H1 (cell line): ENCODE measurements at places on chromosomes 6 and 20. TPM values are rescaled to one million over a fixed set of nuclear protein-coding genes. Genes with fewer than 3 reads are reported as not detected.

Gene ZNF512B
- polyA plus RNA-seq, result 7.3 and 10.6 TPM in 2 replicates

Gene CHRNA4
- polyA plus RNA-seq, result 4.3 and 5.0 TPM in 2 replicates

Gene SIRPB2
- not detected in 2 replicates for polyA plus RNA-seq

Gene TGM2
- polyA plus RNA-seq, result 0.86 and 1.5 TPM in 2 replicates

Gene TINAG
- polyA plus RNA-seq, result not detected in 2 replicates

Gene STMND1
- polyA plus RNA-seq, result not detected in 2 replicates

Gene HNF4A
- 0.03 TPM in 1 of 2 replicates, not detected in the other for polyA plus RNA-seq

Gene CGA
- not detected in 2 replicates for polyA plus RNA-seq

Gene KIF25
- polyA plus RNA-seq, result 1.5 and 2.5 TPM in 2 replicates

Gene GNMT
- 3.4 and 4.3 TPM in 2 replicates for polyA plus RNA-seq

Gene COL9A3
- polyA plus RNA-seq, result 21.7 and 39.7 TPM in 2 replicates

Gene HDGFL1
- not detected in 2 replicates for polyA plus RNA-seq

Gene HLA-DQB2
- not detected in 2 replicates for polyA plus RNA-seq

Gene ANGPT4
- 0.25 and 0.33 TPM in 2 replicates for polyA plus RNA-seq

Gene SNRNP48
- polyA plus RNA-seq, result 4.3 and 7.7 TPM in 2 replicates

Gene INSM1
- polyA plus RNA-seq, result 0.86 and 1.4 TPM in 2 replicates

Gene VGLL2
- polyA plus RNA-seq, result 0.09 TPM in 1 of 2 replicates, not detected in the other

Gene CFAP61
- polyA plus RNA-seq, result 0.08 and 0.29 TPM in 2 replicates

Gene RAB44
- 0.02 and 0.03 TPM in 2 replicates for polyA plus RNA-seq

Gene SGK2
- 0.21 and 0.58 TPM in 2 replicates for polyA plus RNA-seq

Gene IL17A
- not detected in 2 replicates for polyA plus RNA-seq

Gene C20orf202
- polyA plus RNA-seq, result 0.11 and 0.12 TPM in 2 replicates

Gene REM1
- polyA plus RNA-seq, result 0.05 TPM in 2 replicates

Gene RSPO3
- polyA plus RNA-seq, result 0.02 TPM in 1 of 2 replicates, not detected in the other

Gene PPP1R14C
- polyA plus RNA-seq, result 0.13 and 0.30 TPM in 2 replicates

Gene HLA-G
- 3.2 and 4.2 TPM in 2 replicates for polyA plus RNA-seq

Gene NOX3
- not detected in 2 replicates for polyA plus RNA-seq

Gene CRISP2
- polyA plus RNA-seq, result 0.06 and 0.13 TPM in 2 replicates

Gene PERP
- polyA plus RNA-seq, result 21.0 and 21.4 TPM in 2 replicates

Gene C6orf58
- not detected in 2 replicates for polyA plus RNA-seq

Gene CTSZ
- polyA plus RNA-seq, result 34.0 and 37.3 TPM in 2 replicates

Gene TM9SF4
- 68.7 and 72.0 TPM in 2 replicates for polyA plus RNA-seq

Gene ARFGEF3
- polyA plus RNA-seq, result 5.6 and 5.8 TPM in 2 replicates

Gene LY6G6F
- not detected in 2 replicates for polyA plus RNA-seq

Gene PNLDC1
- polyA plus RNA-seq, result 0.09 and 0.15 TPM in 2 replicates

Gene VWA7
- polyA plus RNA-seq, result 0.82 and 1.1 TPM in 2 replicates

Gene IRAK1BP1
- polyA plus RNA-seq, result 2.7 and 3.7 TPM in 2 replicates
